ENCODE measurements at places on chromosomes 3 and 15. TPM values are rescaled to one million over a fixed set of nuclear protein-coding genes. Genes with fewer than 3 reads are reported as not detected.

SLC6A1 gene
- total RNA-seq: 0.77 TPM

THAP10 gene
- 5.6 TPM for total RNA-seq

PIGZ gene
- total RNA-seq: 3.7 TPM

IL17RE gene
- 0.58 TPM for total RNA-seq

CTXN2 gene
- not detected for total RNA-seq

SEC62 gene
- 76.5 TPM for total RNA-seq

LTF gene
- total RNA-seq: 2.7 TPM

UROC1 gene
- total RNA-seq: not detected

GRCh38 chr3:124633524-124633923 lies 96.7 kb upstream of the UMPS start:
- no peak for DNase-seq

DNA sequence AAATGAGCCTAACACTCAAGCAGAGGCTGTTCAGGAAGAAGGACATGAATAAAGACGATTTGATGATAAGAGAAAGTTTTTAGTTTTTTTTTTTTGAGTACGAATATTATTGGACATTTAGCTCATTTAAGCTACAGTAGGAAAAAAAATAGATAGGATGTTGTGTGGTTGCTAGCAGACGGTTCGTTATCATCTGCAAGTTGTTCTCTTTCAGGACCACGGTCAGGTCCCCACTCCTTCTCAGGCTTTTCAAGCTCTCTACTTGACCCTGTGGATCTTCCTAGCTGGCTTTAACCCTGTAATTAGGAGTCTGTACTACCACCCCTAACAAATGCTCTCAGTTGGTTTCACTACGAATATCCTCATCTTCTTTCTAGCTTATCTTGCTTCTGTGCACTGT lies 1.1 kb downstream of the KCNH8 start:
- no peak for DNase-seq

DNA sequence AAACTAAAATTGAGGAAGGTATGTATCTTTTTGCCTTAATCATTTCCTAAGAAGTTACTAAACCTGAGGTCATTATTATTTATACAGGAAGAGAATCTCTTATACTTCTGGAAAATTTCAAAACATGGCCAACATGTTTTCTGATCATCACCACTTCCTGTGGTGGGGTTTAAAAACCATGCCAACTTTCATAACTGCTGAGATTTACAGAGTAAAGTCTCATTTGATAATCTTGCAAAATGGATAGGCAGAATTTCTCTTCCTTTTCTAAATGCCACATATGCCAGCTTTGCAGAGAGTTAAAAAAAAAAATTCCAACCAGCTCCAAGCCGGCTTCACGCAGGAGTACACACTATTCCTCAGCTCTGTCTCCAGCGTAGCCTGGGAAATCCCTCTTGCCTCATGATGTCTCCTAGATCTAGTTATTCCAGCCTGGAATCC lies 124.3 kb upstream of the SPRED1 start:
- DNase-seq: no peak

GRCh38 chr3:105614288-105615030 lies 247.8 kb downstream of the ALCAM start:
- DNase-seq: no peak

DNA sequence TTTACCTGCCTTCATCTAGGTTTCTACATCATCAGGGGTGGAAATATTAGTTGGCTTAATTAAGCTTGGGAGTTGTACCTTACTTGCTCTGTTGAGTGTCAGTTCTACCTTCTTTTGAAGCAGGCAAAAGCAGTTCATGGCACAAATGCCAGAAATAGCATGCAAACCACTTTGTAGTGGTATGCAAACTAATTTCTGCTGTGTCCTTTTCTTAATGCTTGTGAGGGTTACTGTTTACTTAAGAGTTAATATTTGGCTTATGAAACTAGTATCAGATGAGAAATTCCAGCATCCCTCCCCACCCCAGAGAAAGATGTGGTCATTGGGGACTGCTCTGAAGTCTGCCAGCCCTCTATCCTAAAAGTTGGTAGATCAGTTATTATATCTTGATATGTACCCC lies 7.1 kb downstream of the ATP2C1 start:
- no peak for DNase-seq

- no peak for DNase-seq
Measured at GRCh38 chr15:59997070-59997701, 6.9 kb upstream of the FOXB1 start.

DNA sequence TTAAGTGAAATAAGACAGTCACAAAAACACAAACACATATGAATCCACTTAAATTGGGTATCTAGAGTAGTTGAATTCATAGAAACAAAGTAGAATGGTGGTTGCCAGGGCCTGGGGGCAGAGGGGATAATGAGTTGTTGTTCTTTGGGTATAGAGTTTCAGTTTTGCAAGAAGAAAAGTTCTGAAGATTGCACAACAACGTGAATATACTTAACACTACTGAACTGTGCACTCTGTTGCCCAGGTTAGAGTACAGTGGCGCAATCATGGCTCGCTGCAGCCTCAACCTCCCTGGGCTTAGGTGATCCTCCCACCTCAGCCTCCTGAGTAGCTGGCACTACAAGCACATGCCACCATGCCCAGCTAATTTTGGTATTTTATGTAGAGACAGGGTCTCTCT lies 14.9 kb downstream of the GRAMD2A start:
- DNase-seq: no peak

Measured in left ventricle myocardium inferior (tissue), 1 donor.